Activated CD4-positive, alpha-beta T cell treated with anti-CD3 and anti-CD28 coated beads, Interleukin-2, amount 10 ng/mL, durations not matched to agents 24 days and 14 days (primary cell): ENCODE measurements at places on chromosomes 12 and 14. TPM values are rescaled to one million over a fixed set of nuclear protein-coding genes. Genes with fewer than 3 reads are reported as not detected.

DNA sequence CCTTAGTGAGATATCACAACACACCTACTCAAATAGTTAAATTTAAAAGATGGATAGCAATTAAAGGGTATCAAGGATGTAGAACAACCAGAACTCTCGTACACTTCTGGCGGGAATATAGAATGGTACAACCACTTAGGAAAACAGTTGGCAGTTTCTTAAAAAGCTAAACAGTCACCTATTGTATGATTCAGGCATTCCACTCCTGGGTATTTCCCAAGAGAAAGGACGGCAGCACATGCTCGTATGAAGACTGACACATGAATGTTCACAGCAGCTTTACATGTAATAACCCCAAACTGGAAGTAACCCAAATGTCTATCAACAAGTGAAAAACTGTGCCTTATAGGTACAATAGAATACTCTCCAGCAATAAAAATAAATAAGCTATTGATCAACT is 465.2 kb downstream of the VRK1 start:
- no peak for DNase-seq

DNA sequence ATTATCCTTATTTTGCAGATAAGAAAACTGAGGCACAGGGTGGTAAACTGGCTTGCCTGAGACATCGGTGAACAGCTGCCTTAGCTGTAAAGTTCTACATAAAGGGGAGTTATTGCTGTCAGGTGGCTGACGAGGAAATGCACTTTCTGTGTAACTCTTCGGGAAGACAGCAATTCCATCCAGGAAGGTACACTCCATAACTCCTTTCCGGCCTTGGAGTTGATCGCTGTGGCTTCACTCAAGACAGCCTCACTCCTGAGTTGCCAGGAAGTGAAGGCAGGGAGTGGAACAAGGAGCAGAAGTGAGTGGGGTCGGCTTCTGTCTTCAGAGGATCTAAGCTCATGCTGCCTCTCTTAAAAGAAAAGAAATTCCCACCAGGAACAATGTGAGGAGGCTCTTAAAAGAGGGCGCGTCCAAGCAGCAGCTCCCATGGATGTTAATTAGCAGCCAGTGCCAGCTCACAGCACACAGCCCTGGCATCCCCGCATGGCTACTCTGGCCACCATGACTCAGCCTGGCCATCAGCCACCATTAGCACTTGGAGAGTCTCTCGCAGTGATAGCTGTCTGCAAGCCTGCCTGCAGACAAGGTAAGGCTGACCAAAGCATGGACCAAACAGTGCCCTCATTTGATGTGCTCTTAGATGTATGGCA is 60.3 kb downstream of the NUAK1 start:
- no peak for DNase-seq

- DNase-seq = no peak
Measured at GRCh38 chr12:42291680-42292079, 34.2 kb downstream of the ZCRB1 start.

GRCh38 chr14:34722723-34723545 is 8.5 kb upstream of the CFL2 start:
- DNase-seq = peak; percentile 80

- peak; percentile 60 for DNase-seq
Measured at GRCh38 chr12:123910761-123911193, 61.9 kb downstream of the CCDC92 start.

DNA sequence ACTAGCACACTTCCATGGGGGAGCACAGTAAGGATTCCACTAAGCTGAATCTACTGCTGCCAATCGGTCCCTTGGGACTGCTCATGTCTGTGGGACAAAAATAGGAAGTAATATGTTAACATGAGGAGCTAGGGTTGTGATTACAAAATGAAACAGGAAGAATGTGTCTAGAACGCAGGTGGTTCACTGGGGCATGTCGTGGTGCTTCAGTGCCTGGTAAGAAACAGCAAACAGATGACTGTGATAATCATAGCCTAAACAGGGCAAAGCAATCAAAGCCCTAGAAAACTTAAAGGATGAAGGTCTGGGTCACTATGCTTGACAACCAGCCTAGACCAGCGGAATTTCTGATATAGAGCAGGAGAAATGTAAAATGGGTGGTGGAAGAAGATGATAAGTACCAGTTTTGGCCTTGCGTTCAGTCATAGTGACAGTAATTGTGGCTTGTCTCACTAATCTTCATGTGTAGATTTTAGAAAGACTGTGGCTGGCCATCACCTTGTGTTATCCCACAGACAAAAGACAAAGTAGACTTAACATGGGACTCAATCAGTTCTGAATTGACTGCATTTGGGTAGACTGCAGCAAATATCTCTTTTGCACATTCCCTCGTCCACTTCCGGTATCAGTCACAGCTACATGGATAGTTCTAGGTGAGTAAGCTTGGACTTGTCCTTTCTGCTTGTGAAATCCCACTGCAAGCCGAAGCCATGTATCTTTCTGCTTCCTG is 51.4 kb downstream of the WASHC3 start:
- no peak for DNase-seq

PLEKHD1 gene
- total RNA-seq = 0.12 TPM in 1 of 2 replicates, not detected in the other

SOAT2 gene
- not detected in 2 replicates for total RNA-seq

ZBTB42 gene
- 4.9 and 5.5 TPM in 2 replicates for total RNA-seq

RGS6 gene
- 2.5 TPM in 2 replicates for total RNA-seq

TAS2R46 gene
- total RNA-seq = 1.3 and 2.2 TPM in 2 replicates
